ENCODE measurements at places on chromosomes 16 and 17. TPM values are rescaled to one million over a fixed set of nuclear protein-coding genes. Genes with fewer than 3 reads are reported as not detected.

The ABCC12 gene
- total RNA-seq, result 1.1 TPM

DNA sequence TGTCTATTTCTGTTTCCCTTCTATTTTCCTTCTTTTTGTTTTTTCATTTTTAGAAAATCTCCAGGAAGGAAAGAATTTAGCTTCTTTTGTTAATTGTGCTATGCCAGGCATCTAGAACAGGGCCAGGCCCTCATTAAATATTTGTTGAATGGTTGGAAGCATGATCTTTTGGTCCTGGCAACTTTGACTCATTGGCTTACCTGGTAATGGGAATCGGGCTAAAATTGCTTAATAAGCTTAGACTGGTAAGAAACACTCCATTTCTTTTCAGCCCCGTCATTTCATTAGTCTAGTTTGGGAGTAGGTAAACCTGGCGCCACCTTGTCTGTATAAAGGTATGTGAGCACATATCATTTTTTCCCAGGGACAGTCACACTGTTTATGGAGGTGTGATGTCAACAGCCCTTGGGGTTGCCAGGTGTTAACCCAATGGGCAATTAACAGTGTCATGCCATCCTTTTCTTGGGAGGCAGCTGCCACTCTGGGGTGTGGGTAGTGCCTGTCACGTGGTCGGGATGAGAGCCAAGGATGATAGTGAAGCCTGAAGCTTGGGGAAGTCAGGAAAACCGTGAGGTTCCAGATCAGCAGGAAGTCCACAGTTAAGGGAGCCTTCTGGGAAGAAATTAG lies 9.5 kb upstream of the NDEL1 start:
- H3K27me3 ChIP-seq, result no peaks in the 10 kb centered on the region
- DNase-seq, result peak; percentile 26
- no peaks in the 10 kb centered on the region for H3K36me3 ChIP-seq

DNA sequence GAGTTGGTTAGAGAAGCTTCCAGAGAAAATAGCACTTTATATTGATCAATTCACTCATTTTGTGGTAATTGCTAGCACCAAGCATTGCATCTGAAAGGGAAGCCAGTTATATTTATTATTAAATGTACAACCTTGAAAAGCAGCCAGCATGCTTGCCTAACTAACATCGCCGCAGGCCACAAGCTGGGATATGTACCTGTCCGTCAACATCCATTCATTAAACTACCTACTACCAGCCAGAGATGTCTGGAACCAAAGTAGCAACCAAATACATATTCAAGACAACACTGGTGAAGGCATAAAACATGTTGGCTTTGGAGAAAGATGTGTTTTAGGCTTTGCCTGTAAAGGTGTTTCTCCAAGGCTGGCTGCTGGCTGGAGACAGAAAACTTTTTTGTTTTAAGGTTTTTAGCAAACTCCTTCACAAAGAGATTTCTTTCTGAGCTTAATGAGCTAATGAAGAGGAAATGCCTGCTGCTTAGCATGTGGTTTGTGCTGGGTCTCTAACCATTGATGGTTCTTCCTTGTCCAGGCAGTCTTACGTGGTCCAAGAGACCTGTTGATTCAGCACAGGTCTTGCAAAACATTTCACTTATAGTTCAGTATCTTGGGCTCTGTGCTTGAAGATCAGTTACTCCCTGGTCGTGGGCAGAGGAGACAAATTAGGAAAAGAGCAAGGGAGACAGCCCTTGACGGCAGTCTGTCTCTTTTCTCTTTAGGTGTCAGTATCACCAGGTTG lies 3.1 kb downstream of the ITPRIPL2 start:
- no peak for DNase-seq
- H3K27ac ChIP-seq, result no peak overlapping the region
- no peaks in the 10 kb centered on the region for H3K27me3 ChIP-seq
- H3K36me3 ChIP-seq, result peaks cover 12% of the 10 kb centered on the region
- peaks cover 20% of the 10 kb centered on the region for H3K4me1 ChIP-seq
- peak overlapping the region; percentile 51 for H3K4me3 ChIP-seq

DNA sequence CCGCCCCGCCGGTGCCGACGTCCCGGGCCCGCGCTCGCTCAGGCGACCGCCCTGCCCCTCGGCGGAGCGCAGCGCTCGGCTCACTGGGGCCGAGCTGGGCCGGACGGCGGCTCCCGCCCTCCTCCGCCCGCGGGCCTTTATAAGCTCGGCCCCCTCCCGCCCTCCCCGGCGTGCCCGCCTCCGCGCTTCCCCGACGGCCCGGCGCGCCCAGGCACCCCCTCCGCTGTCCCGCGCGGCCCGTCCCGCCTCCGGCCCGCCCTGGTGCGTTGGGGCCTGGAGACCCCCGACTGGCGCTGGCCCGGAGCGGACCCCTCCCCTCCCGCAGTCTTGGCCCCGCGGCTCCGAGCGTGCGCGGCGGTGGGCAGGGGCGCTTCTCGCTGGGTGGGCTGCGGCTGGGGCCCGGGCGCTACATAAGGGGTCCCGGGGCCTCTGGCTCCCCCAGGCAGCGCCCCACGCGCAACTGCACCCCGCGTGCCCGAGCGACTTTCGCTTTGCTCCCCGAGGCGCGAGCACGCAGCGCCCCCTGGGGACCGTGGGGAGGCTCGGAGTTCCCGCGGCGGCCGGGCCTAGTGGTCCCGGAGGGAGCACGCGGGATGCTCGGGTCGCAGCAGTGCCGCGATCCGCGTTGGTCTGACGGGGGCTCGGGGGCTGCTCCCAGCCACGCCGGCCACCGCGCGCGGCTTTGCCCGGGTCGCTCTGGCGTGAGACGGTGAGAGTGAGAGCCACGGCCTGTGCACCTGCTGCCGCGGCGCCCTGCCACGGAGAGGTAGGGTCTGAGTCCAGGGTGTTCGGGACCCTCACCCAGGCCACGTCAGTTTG lies at the start of gene PIEZO1:
Gene PIEZO1 (minus strand): TSS at position 115 of the 819 bp plus-strand sequence. CDS start 256 bp downstream, outside the sequence.
- DNase-seq, result peak; percentile 80
- H3K27ac ChIP-seq, result no peak within 1 kb of the TSS
- peaks cover 5% of the 10 kb centered on the region for H3K4me1 ChIP-seq
- no peaks in the 10 kb centered on the region for H3K36me3 ChIP-seq

GRCh38 chr17:41539979-41540701 lies 12.0 kb upstream of the KRT19 start:
- peak; percentile 80 for DNase-seq
- no peak overlapping the region for H3K27ac ChIP-seq
- H3K36me3 ChIP-seq, result no peaks in the 10 kb centered on the region
- no peaks in the 10 kb centered on the region for H3K27me3 ChIP-seq
- peaks cover 24% of the 10 kb centered on the region for H3K4me1 ChIP-seq
- no peak overlapping the region for H3K4me3 ChIP-seq

The SLC35G6 gene
- 0.33 TPM for total RNA-seq

The SP2 gene
- total RNA-seq, result 12.8 TPM

The MSLN gene
- 0.18 TPM for total RNA-seq

DNA sequence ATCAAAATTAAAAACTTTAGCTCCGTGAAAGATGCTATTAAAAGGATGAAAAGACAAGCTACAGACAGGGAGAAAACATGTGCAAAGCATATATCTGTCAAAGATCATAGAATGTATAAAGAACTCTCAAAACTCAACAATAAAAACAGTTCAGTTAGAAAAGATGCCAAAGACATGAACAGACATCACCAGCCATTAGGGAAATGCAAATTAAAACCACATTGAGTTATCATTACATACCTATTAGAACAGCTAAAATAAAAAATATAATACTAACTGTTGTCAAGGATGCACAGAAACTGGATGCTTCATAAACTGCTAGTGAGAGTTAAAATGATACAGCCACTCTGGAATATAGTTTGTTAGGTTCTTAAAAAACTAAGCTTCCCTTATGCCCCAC lies 58.8 kb downstream of the NFATC3 start:
- H3K4me3 ChIP-seq, result no peak overlapping the region
- H3K36me3 ChIP-seq, result no peaks in the 10 kb centered on the region

The MEOX1 gene
- not detected for total RNA-seq

DNA sequence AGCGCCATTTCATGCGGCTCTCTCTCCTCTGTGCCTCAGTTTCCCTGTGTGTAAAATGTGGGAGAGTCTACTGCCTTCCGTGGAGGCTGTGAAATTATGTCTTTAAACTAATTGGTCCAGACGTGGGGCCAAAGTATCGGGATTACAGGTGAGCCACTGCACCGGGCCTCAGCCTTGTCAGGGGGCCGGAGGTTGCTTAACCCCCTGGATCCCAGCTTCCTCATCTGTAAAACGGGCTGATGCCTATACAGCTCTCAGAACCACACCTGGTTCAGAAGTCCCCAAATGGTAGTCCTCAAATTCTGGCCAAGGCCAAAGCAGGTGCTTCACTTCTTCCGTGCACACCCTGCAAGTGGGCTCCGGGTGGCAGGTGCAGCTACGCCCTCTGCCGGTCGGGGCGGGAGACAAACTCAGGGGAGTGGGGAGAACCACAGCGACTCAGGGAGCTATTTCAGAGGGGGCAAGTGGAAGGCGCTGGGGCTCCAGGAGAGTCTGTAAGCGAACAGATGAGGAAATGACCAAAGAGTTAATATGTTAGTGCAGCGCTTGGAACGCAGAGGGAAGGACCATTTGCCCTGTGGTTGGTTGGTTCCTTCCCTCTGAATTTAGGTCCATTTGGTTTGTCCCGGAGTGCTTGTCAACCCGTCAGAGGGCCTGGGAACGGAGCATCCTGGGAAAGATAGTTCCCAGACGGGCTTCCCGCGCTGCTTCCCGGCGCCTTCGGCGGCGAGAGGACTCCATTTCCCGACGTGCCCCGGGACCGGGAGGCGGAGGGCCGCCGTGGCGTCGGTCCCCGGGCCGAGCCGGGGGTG lies at the start of gene MGRN1:
Gene MGRN1 (plus strand): TSS at position 812 of the 812 bp plus-strand sequence. CDS start 135 bp downstream, outside the sequence.
- DNase-seq, result peak; percentile 97
- peaks cover 11% of the 10 kb centered on the region for H3K36me3 ChIP-seq
- no peaks in the 10 kb centered on the region for H3K27me3 ChIP-seq
- peaks cover 4% of the 10 kb centered on the region for H3K4me1 ChIP-seq

DNA sequence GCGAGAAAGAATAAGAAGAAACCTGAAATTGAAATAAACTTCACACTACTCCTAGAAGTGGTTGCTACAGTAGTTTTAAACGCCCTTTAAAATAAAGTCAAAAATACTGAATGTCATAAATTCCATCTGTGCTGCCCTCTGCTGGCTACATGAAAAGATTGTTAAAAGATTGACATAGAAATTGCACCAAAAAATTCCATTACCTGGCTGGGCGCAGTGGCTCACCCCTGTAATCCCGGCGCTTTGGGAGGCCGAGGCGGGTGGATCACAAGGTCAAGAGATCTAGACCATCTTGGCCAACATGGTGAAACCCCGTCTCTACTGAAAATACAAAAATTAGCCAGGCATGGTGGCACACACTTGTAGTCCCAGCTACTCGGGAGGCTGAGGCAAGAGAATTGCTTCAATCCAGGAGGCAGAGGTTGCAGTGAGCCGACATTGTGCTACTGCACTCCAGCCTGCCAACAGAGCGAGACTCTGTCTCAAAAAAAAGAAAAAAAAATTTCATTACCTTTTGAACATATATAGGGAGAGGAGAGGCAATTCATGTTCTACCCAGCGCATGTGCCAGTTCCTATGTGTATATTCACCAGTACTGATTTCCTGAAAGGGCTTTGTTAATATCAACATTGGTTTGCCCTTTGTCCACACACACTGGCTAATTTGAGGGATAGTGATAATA lies 36.5 kb downstream of the CYTH1 start:
- no peaks in the 10 kb centered on the region for H3K36me3 ChIP-seq
- no peaks in the 10 kb centered on the region for H3K4me1 ChIP-seq
- DNase-seq, result peak; percentile 71
- no peaks in the 10 kb centered on the region for H3K27me3 ChIP-seq

- no peaks in the 10 kb centered on the region for H3K36me3 ChIP-seq
- no peak overlapping the region for H3K27ac ChIP-seq
- H3K27me3 ChIP-seq, result peaks cover 100% of the 10 kb centered on the region
- H3K4me3 ChIP-seq, result no peak overlapping the region
- peak; percentile 99 for DNase-seq
Measured at GRCh38 chr17:48593840-48594537, 410 bp upstream of the HOXB5 start.

The CFAP97D1 gene
- total RNA-seq, result 0.21 TPM

- H3K36me3 ChIP-seq, result peaks cover 56% of the 10 kb centered on the region
- H3K4me3 ChIP-seq, result no peak overlapping the region
- no peak overlapping the region for H3K27ac ChIP-seq
- peaks cover 10% of the 10 kb centered on the region for H3K4me1 ChIP-seq
- DNase-seq, result no peak
- peaks cover 56% of the 10 kb centered on the region for H3K27me3 ChIP-seq
Measured at GRCh38 chr17:2060681-2061440, 6.0 kb downstream of the HIC1 start.

GRCh38 chr17:49249292-49249794 lies 18.8 kb upstream of the PHOSPHO1 start:
- no peak overlapping the region for H3K4me3 ChIP-seq
- H3K36me3 ChIP-seq, result no peaks in the 10 kb centered on the region
- H3K4me1 ChIP-seq, result no peaks in the 10 kb centered on the region
- no peaks in the 10 kb centered on the region for H3K27me3 ChIP-seq
- H3K27ac ChIP-seq, result no peak overlapping the region
- no peak for DNase-seq

- H3K27ac ChIP-seq, result no peak overlapping the region
- DNase-seq, result no peak
- no peaks in the 10 kb centered on the region for H3K27me3 ChIP-seq
Measured at GRCh38 chr17:73747221-73748002, 103.2 kb upstream of the SDK2 start.

DNA sequence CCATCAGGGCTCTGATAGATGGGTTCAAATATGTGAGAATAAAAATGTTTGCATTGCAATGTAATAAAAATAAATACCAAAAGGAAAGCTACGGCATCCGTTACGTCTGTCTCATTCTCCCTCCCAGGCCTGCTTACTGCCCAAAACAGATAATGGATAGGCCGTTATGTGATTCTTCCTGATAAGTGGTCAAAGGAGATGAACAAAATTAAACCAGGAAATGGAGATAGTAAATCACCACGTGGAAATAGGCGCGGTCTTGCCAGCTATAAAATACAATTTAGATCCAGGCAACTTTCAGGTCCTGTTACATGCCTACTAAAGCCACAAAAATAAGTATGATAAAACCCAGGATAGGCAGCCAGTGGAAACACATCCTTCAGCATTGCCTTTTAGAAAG lies 49.5 kb upstream of the CCL1 start:
- no peaks in the 10 kb centered on the region for H3K36me3 ChIP-seq
- H3K4me1 ChIP-seq, result peaks cover 6% of the 10 kb centered on the region
- H3K4me3 ChIP-seq, result no peak overlapping the region
- peaks cover 3% of the 10 kb centered on the region for H3K27me3 ChIP-seq
- no peak for DNase-seq
- H3K27ac ChIP-seq, result no peak overlapping the region

The MTSS2 gene
- total RNA-seq, result 24.0 TPM

The MMP15 gene
- 99.8 TPM for total RNA-seq

GRCh38 chr17:19812407-19812806 lies 55.3 kb downstream of the ULK2 start:
- peaks cover 32% of the 10 kb centered on the region for H3K36me3 ChIP-seq
- H3K27ac ChIP-seq, result no peak overlapping the region
- H3K27me3 ChIP-seq, result no peaks in the 10 kb centered on the region

DNA sequence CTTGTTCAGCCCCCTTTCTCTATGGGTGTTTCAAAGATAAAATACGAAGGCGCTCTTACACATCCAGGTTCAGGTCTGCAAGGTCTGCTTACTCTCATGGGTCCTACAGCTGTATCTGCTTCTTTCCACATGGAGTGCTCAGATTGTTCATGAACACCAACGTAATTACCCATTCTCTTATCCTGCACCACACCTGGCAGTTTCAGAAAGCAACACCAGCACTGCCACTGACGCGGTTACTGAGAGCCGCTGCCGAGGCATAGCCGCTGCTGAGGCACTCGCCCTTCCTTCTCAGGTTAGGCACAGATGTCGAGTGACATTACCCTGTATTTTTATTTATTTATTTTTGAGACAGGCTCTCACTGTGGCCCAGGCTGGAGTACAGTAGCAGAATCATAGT lies 147.1 kb downstream of the RPTOR start:
- no peaks in the 10 kb centered on the region for H3K36me3 ChIP-seq
- H3K4me1 ChIP-seq, result no peaks in the 10 kb centered on the region
- H3K27ac ChIP-seq, result no peak overlapping the region
- H3K27me3 ChIP-seq, result no peaks in the 10 kb centered on the region
- H3K4me3 ChIP-seq, result no peak overlapping the region
- no peak for DNase-seq

Data from endodermal cell (in vitro differentiated cells).